ENCODE measurements at places on chromosomes 1 and 21.

GRCh38 chr1:197848350-197848749, 54.1 kb upstream of the C1orf53 start:
- DNase-seq: no peak

DNA sequence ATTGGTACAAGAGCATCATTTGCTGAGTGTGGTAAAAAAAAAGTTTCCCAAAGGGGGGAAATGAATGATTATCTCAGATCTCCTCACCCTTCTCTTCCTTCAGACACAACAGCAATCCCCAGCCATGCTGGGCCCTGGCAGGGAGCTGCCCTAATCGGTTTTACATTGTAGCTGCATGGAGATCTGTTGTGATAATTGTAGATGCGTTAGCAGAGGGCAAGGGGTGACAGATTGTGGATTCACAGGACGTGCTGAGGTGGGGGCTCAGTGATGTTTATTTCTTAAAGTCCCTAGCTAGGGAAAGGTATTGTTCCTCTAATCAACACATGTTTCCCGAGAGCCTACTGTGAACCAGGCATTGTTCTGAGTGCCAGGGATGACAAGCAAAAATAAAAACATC, 304.1 kb downstream of the PBX1 start:
- DNase-seq: no peak

DNA sequence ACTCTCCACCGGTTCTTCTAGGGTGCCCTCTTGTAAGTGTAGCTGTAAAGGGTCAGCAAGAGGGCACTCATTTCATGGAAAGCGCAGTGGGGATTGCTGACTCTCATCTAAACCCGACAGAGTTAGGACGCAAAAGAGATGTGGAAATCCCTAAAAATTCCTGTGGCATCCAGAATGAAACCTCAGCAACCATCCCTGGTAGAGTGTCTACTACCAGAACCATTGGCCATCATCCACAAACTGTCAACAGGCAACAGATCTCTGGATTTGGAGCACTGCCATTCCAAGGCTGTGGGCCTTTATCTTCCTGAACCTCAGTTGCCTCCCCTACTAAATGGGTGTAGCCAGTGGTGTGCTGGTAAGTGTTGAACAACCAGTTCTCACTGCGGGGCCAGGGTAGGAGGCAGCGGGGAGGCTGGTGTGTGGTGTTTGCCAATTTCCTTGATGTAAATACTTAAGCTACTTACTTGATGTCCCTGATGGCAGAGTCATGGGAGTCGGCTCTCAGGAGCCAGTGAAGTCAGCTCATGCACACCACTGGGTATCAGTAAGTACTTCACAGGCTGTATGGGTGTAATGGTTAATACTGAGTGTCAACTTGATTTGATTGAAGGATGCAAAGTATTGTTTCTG, 195.8 kb downstream of the KAZN start:
- no peak for DNase-seq

- DNase-seq: no peak
Measured at GRCh38 chr1:70718086-70718630, 307.1 kb downstream of the CTH start.

GRCh38 chr1:31763671-31764311, 349 bp downstream of the ADGRB2 start:
- DNase-seq: no peak

DNA sequence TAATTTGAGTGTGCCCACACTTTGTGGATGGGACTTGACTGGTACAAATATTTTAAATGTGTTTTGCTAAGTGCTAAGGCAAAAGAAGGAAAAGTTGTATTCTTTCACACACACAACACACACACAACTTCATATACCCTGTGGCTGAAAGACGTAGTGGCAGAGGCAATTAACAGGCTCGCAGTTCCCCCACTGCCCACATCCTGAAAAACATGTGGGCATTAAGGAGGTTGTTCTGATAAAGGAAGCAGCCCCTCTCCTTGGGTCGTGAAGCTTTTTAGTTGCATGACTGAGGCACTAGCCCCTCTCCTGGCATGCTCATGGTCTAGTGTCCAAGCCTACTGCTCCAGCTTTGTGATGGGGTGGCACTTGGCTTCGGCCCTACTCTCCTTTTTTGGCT, 14.3 kb upstream of the ADAM30 start:
- DNase-seq: no peak

DNA sequence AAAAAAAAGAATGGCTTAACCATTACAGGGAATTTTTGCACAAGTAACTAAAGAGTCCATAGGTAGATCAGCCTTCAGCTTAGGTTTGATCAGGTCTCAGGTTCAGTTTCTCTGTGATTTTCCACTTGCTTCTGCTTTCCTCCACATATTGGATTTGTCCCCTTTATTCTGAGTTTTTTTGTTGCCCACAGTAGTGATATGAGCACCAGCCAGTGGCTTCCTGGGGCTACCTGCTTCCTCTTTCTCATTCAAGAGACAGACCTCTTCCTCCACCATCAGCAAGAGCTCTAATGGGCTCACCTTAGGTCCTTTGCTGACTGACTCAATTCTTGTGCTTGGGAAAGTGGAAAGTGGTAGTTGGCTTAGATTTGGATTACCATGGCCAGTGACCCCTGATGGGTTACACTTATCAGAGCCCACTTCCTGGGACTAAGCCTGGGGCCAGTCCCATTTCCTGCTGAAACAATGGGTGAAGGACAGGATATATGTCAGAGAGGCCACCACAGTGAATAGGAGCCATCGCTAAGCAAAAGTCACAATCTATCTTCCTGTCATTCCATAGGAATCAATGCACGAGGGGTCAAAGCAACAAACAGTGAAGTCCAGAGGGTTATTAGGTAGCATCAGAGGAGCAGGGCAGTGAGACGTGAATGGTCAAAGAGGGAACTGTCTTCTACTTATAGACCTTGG, 12.8 kb upstream of the PLA2G2E start:
- no peak for DNase-seq

- no peak for DNase-seq
Measured at GRCh38 chr21:27804515-27804914, 837.6 kb upstream of the ADAMTS5 start.

DNA sequence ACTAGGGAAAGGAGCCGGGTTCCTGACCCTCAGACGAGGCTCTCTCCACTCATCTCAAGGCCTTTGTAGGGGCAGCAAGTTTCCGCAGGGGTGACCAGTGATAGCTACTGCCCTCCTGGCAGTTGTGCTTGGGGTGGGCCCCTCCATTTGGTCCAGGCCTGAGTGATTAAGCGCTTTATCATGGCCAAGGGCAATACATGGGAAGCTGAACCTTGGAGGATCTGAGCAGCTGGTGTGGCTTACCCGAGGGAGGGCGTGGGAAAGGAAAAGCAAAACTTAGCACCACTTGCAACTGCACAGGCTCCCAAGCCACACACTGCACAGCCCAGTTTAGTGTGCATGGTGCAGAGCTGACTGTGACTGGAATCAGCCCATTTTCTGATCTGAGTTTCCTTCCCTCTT, 47.8 kb downstream of the GADD45A start:
- DNase-seq: peak; percentile 71

GRCh38 chr1:18682375-18682774, 51.7 kb downstream of the PAX7 start:
- no peak for DNase-seq

DNA sequence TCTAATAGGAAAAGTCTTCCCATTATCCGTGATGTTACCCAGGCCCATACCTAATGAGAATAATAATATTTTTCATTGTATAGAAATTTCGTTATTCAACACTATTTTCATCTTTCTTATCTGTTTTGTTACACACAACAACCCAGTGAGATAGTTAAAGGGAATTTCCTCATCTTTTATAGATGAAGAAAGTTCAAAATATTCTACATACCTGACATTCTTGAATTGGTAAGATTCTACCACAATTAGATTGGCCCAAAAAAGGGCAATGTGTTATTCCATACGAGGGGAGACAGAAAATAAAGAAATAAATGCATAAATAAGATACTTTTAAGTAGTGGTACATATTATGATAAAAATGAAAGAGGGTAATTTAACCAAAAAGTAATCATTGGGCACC, 405.5 kb upstream of the ADAMTS5 start:
- no peak for DNase-seq

- no peak for DNase-seq
Measured at GRCh38 chr1:160702100-160702499, 9.5 kb downstream of the CD48 start.

GRCh38 chr21:16072737-16073136, 343.0 kb downstream of the USP25 start:
- DNase-seq: peak; percentile 2
